T-cell (primary cell): ENCODE measurements at places on chromosomes 5 and 9. TPM values are rescaled to one million over a fixed set of nuclear protein-coding genes. Genes with fewer than 3 reads are reported as not detected.
A peak's percentile ranks its signal among the peaks of the same experiment; 100 is the strongest.

The PRR7 gene
- total RNA-seq, result 20.1 TPM

DNA sequence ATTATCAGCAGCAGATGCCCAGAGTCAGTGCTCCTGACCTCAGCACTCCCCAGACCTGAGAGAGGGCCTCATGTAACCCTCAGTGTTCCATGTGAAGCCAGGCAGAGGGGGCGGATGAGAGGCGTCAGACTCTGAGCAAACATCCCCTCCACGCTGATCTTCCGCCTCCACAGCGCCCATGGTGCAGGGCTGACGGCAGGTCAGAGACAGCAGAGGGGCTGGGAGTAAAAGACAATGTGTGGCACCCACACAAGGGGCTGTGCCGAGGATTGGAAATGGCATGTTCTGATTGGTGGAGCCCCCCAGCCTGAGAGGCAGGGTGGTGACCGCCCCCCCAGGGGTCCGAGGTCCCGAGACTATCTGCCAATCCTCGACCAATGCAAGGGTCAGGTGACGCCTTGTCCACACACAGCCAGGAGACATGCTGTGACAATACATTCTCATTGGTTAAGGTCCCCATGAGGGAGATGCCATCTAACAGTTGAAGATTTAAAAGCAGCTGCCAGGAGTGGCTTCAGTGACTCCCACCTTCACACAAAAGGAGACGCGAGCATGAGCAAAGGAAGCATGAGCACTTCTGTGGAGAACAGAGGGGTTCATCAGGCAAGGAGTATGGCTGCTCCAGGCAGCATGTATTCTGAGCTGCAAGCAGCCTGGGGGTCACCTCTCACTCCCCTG lies 19.3 kb upstream of the SLC25A51 start:
- no peak overlapping the region for H3K27ac ChIP-seq
- H3K4me3 ChIP-seq, result no peak overlapping the region
- DNase-seq, result no peak

The JAKMIP2 gene
- 7.8 TPM for total RNA-seq

DNA sequence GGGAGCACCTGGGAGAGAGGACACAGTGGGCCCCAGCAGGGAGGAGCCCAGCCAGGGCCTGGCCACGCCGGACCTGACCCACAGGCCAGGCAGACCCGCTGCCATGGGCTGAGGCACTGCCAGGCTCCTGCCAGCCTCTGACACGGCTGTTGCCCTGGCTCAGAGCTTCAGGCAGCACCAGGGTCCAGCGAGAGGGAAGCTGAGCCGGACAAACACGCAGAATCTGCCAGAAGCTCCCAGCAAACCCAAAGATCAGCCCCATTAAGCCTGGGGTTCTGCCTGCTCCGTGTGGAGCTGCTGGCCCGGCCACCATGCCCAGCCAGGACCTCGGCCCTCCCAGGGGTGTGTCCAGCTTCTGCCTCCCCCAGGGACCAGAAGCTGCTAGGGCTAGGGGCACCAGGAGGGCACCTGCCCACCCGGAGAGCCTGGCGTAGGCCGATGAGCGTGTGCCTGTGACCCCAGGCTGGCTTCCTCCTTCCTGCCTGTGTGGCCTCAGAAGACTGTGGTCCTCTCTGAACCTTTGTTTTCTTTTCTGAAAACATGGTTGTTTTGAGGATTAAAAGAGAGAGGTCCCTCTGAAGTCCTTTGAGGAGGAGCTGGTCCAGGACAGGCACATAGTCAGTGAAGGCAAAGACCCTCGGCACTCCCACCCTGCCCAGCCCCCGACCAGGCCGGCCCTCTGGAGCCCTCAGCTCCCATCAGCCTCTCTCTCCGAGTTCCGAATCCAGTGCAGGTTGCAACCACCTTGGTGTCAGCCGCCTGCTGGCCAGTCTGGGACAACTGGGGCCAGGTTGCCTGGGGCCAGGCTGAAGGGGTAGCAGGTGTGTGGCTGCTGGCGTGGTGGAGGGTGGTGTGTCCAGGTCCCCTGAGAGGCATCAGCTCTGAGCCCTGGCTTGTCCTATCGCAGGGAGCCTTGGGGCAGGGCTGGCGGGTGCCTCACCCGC lies 39.6 kb downstream of the KCNT1 start:
- H3K27me3 ChIP-seq, result peaks cover 49% of the 10 kb centered on the region
- H3K4me3 ChIP-seq, result no peak overlapping the region
- no peaks in the 10 kb centered on the region for H3K36me3 ChIP-seq
- no peak for DNase-seq

DNA sequence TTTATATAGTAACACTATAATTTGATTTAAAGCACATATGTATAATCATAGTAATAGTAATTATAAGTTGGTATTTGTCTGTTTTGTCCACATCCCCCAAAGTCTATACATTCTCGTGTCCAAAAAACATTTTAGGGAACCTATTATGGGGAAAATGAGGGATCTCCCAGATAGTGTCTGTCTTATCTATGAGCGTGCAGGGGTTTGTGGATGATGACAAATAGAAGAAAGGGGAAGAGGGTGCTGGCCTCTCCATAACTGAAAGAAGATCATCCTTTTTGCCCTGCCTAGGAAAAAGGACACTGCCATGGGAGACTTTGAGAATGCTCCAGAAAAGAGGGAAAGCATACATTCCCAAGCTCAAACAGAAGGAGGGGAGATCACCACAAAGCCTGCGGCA lies 45.3 kb downstream of the C5orf22 start:
- peaks cover 8% of the 10 kb centered on the region for H3K27me3 ChIP-seq
- H3K4me3 ChIP-seq, result no peak overlapping the region
- DNase-seq, result no peak
- H3K4me1 ChIP-seq, result no peaks in the 10 kb centered on the region
- no peak overlapping the region for H3K27ac ChIP-seq

DNA sequence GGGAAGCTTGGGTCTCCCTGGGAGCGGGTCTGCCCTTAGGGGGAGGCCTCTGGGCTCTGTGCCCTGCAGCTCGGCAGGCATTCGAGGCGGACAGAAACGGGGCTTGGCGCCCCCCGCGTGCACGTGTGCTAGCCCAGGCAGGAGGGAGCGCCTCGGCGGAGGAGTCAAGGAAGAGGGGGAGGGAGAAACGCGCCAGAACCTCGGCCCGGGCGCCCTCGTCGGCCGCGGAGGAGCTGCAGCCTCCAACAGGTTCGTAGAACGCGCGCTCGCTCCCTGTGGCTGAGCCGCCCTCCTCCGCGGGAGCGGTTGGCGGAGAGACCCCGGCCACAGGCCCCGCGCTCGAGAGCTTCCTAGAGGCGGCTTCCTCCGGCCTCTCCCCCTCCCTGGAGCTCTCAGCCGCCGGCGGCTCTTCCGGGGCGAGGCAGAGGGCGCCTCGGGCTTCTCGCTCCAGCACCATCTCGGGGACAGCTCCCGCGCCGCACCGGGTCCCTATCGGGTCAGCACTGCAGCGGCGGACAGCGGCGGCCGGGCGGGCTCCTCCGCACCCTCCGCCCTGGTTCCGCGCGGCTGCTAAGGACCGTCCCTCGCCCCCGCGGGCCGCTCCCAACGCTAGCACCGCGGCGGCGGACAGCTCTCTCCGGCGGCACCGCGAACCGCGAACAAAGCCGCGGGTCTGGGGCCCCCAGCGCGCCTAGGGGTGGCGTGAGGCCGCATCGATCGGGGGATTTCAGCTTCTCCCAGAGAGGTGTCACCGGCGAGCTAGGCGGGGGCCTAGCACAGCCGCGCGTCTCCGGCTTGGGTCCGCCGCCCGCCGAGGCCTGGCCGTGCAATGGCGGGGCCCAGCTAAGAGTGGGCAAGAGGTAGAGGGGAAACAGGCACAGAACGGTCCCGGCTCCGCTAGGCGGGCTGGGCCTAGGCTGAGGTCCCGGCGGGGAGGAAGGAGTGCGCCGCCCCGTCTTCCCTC lies 74.6 kb upstream of the CPLX2 start:
- no peaks in the 10 kb centered on the region for H3K36me3 ChIP-seq
- no peak overlapping the region for H3K27ac ChIP-seq
- H3K4me3 ChIP-seq, result no peak overlapping the region
- peaks cover 16% of the 10 kb centered on the region for H3K4me1 ChIP-seq
- H3K27me3 ChIP-seq, result peaks cover 7% of the 10 kb centered on the region
- DNase-seq, result peak; percentile 64

GRCh38 chr5:167255926-167256325 lies 1035.5 kb upstream of the WWC1 start:
- no peak overlapping the region for H3K4me3 ChIP-seq
- DNase-seq, result no peak
- H3K27ac ChIP-seq, result no peak overlapping the region
- no peaks in the 10 kb centered on the region for H3K4me1 ChIP-seq
- H3K27me3 ChIP-seq, result no peaks in the 10 kb centered on the region
- no peaks in the 10 kb centered on the region for H3K36me3 ChIP-seq

The ZNF366 gene
- total RNA-seq, result 0.14 TPM

GRCh38 chr5:165457859-165458481 lies 1952.6 kb downstream of the MAT2B start:
- H3K4me3 ChIP-seq, result no peak overlapping the region
- no peak for DNase-seq
- no peaks in the 10 kb centered on the region for H3K36me3 ChIP-seq
- no peaks in the 10 kb centered on the region for H3K4me1 ChIP-seq
- H3K27ac ChIP-seq, result no peak overlapping the region

DNA sequence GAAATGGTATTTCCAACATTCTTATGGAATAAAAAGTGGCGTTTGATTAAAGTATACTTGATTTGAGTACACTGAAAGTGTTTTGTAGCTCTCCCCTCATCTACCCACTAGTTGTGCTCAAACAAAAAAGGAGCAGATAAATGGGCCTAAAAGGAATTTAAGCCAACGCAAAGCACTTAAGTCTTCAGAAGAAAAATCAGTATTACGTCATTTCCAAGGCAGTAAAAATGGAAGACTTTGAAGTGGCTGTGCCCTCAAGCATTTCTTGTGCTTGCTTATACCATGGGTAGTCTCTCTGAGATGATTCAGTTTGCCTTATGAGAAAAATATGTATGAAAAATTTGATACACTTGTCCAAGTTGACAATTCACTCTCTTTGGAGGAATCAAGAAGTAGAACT lies 279.9 kb upstream of the CD180 start:
- H3K36me3 ChIP-seq, result no peaks in the 10 kb centered on the region
- H3K4me3 ChIP-seq, result no peak overlapping the region
- H3K27ac ChIP-seq, result no peak overlapping the region

GRCh38 chr5:58481828-58482227 lies 9.4 kb upstream of the GAPT start:
- no peaks in the 10 kb centered on the region for H3K27me3 ChIP-seq
- no peaks in the 10 kb centered on the region for H3K36me3 ChIP-seq
- H3K4me3 ChIP-seq, result no peak overlapping the region
- H3K4me1 ChIP-seq, result no peaks in the 10 kb centered on the region
